ENCODE measurements at places on chromosomes 7 and 10.

DNA sequence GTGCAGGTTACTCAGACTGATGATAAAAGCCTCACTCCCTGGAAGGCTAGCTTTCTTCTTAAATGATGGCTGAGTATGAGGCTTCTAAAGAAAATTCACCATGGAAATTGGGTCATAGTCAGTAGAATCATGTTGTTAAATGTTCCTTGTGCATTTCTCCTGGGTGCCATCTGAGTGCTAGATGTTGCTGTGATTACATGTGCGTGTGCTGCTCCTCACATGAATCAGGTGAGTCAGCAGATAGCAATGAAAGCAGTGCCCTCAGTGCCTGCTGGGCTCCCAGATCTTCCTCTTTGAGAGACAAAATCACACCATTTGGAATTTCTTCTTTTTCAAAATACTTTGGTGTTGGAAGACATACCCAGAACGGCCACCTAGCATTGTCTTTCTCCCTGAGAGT, 331.7 kb downstream of the XPNPEP1 start:
- DNase-seq: no peak

- DNase-seq: peak; percentile 36
Observed at GRCh38 chr10:68471586-68472408, at the start of gene DNA2. DNA2 (minus strand) TSS chr10:68471973; CDS start chr10:68471864, 109 bp downstream.

DNA sequence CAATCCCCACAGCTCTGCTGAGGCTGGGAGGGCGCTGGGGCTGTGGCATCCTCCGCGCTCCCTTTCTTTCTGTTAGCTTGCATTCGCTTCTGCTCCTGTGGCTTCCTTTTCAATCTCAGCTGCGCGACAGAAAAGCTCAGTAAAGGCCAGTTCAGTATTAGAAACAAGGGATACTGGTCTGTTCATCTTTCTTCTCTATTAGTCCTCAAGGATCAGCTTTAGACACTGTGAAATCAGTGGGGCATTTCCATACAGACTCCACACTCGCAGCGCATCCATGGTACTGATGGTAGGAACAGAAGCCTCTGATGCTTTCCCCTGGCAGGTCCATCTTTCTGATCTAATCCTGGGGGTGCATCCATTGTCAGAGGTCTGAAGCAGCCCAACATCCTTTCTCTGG, 163.7 kb downstream of the LYZL1 start:
- no peak for DNase-seq

GRCh38 chr7:9945131-9945530, 1028.5 kb upstream of the PHF14 start:
- no peak for DNase-seq

DNA sequence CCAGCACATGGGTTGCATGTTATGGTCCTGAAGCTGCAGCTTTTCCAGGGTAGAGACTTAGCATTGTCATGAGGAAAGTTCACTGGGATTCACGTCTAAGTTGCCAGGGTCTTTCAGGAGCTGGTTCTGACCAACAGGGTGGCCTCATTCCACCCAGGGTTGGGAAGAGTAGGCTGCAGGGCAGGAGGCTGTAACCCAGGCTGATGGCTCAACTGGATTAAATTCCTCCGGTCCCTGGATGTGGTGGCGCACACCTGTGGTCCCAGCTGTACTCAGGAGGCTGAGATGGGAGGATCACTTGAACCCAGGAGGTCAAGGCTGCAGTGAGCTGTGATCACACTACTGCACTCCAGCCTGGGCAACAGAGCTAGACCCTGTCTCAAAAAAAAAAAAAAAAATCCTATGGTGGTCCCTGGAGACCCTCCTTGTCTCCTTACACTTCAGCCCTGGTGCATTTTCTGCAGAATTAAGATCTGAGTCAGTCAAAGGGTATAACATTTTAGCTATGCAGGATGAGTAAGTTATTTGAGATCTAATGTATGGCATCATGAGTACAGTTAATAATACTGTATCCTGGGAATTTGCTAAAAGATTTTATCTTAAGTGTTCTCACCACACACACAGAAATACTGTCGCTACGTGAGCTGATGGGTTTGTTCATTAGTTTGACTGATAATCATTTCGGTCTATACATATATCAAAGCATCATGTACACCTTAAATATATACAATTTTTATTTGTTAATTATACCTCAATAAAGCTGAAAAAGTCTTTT, 44.0 kb downstream of the ASB13 start:
- no peak for DNase-seq

DNA sequence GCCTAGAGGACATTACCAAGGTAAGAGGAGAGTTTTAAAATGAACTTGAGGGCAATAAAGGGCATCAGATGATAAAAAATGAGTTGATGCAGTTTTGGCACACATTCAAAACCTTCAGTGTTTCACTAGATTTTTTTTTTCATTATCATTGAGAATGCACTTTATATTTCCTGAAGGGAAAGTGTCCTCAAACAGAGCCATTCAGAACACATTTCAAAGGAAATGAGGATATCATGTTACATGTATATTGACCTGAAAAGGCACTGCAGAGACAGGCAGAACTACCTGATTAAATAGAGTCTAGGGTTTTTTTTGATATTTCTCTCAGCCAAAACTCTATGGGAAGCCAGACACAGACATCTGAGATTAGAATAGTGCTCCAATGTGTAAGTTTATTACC, 454.0 kb downstream of the NEBL start:
- DNase-seq: no peak
